ENCODE measurements at places on chromosomes 5 and 9.

- peak; percentile 95 for ATAC-seq
These were observed 406.6 kb upstream of the TNC start for GRCh38 chr9:115524453-115525059.

- no peak for ATAC-seq
These were observed 1886.9 kb downstream of the EFNA5 start for GRCh38 chr5:105783811-105784210.

GRCh38 chr9:136351252-136351800 is 12.2 kb downstream of the DNLZ start:
- ATAC-seq: peak; percentile 3

- ATAC-seq: peak; percentile 92
These were observed 353.2 kb downstream of the PRR16 start for GRCh38 chr5:120817044-120817985.

DNA sequence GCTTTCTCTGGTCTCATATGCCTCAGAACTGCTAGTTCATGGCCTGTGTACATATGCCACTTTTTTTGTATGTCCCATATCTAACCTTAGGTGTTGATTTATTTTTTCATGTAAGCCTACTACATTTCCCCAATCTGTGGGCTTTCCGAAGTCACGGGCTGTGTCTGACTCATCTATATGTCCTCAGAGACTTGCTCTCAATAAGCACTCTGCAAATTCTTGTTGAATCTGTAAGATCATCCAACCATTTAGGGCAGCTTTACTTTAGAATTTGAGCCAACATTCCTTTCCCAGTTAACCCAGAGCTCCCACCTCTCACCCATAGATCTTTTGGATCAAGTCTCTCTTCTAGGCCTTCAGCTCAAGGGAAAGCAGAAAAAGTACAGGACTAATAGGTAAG is 263.4 kb downstream of the SEC61B start:
- peak; percentile 80 for ATAC-seq

DNA sequence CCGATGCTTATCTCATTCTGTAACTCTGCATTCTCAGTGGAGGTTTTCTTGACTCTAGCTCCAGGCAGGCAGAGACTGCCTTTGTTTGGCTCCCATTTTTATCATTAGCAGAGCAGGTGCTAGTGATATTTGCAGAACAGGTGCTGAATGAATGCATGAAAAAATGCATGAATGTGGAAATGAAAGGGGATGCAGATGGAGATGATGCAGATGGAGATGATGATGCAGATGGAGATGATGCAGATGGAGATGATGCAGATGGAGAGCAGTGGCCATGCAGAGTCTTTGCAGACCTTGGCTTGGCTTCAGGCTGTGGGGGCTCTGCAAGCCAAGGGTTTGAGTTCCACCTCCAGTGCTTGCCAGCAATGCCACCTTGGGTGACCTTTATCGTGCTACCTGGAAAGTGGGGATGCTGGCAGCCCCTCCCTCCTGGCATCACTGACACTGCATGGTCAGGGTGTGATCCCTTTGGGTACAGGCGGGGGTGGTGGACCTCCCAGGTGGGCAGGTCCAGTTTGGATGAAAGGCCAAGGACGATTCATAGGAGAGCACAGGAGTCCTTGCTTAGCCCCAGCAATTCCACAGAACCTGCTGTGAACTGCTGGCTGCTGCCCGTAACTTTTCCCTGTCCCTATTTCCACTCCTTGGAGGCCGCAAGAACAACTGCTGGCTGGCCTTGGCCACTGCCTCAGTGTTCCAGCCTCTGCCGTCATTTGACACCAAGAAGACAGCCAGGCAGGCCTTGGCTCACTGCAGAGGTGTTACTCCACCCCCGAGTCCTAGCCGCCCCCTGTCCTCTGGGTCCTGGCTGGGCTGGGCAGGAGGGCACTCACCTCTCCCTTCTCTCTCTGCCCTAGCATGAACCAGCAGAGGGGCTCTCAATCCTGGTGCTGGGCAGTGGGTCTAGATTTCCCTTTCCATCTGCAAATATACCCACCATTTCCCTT is 33.0 kb downstream of the ERGIC1 start:
- no peak for ATAC-seq

DNA sequence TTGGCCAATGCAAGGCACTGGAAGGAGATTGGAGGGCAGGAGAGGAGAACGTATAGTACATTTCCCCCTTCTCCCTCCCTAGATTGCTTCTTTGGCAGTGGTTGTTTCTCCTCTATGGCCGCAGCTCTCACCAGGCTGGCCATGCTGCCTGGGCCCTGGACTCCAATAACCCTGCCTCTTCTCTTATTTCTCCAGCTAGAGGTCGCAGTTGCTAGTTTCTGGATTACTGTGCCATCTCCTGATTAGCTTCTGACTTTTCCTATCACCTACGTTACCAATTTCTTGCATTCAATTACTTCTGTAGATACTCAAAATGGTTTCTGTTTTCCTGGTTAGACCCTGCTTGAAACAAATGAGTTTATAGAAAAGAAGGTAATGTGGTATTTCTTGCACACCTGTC is 2.4 kb upstream of the MACIR start:
- no peak for ATAC-seq

- ATAC-seq: no peak
These were observed 108.2 kb downstream of the AUH start for GRCh38 chr9:91253488-91253887.

DNA sequence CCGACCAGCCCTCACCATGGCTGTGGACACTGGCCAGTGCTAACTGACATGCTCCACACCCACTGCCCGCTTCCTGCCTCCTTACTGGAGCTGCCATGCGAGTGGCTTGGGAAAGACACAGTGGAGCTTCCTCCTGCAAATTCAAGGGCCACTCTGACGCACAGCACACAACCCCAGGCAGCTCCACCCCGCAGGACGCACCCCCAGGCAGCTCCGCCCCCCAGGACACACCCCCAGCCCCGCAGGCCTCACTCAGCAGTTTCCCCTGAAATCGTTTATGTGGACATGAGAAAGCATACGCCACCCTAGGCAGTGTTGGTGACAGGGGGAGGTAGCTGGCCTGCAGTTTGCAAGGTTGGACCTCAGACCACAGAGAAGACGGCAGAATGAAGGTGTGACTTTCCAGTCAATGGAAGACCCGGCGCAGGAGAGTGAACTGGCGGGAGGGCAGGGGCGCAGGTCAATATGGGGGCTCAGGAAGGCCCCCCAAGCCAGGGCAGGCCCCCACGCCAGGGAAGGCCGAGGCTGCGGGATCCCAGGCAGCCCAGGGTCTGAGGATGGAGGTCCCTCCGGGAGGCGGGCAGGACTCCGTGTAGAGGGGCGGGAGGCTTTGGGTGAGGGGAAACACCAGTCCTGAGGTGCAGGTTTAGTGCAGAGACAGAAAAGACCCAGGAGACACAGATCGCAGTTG is 21.6 kb downstream of the LPCAT1 start:
- 0 out of 3 replicates have a peak, but pooled peaks have one; percentile 12 for ATAC-seq
